Vagina (tissue), 2 donors: ENCODE measurements at places on chromosomes 1 and 21.

DNA sequence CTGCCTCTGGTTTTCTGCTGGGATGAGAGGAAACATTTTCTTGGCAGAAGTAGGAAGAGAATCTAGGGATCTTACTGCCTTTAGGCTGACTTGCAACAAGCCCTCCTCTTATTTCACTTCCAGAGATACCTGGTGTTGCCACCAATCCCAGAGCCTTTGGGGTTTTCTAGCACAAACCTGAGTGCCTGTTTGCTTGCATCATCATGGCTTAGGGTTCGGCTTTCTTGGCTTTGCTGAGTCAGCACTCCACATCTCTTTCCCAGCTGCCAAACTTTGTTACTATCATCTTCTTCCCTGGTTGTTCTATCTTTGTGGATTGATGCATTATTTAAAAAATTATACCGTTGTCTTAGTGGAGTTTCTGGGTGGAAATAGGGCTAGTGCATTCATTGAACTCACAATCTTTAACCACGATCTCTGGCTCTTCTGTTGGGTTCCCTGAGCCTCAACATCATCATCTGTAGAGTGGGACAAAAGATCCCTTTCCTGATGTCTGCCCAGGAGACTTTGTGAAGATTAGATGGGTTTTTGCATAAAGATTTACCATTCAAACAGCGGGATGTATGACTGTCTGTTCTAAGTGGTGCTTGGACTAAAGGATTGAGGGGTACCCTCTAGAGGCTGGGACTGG, 76.6 kb upstream of the SELENON start:
- no peak for DNase-seq

GRCh38 chr1:15231714-15232201, 15.3 kb upstream of the FHAD1 start:
- no peak for DNase-seq

- no peak for DNase-seq
These were observed 3.6 kb downstream of the KCNE2 start for GRCh38 chr21:34367320-34367935.

DNA sequence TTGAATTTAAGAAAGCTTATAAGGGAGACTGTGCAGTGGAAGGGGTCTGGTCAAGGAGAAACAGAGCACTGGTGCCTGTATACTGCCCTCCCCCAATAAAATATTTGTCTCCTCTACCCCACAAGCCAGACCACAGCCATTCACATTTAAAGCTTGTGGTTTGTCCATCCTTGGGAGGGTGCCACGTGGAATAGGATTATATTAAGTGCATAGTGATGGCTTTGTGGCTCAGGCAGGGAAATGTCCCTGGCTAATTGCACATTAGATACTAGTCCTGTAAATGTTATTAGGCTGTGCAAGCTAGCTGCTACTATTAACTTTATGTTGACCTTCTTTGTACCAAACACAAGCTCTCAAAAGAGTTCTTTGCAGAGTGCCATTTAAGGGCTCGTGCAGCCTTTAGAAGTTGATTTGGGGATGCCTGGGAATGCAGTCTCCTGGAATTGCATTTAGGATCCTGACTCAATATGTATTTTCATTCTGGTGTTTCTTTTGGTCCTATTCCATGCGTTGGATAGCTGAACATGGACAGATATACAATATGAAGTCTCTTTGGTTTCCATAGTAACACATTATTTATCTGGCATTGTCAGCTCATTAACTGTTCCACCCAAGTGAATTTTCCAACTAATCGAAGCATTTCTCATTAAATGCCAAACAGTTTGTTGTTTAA, 210.6 kb downstream of the ROR1 start:
- no peak for DNase-seq

DNA sequence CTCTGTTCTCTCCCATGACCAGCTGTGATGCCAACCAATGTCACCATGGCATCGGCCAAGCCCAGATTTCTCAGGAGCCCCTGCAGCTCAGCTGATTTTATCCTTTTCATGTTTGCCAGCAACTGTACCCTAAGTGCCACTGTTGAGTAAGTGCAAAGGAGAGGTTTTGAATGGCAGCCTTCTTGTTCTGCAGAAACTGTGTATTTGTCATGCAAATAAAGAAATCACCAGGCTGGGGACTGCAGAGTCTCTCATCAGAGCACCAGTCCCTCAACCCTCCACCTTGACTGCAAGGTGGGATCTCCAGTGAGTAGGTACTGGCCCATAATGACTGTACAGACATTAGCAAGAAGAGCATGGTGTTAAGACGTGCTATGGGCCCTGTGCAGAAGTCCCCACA, 26.6 kb downstream of the C8B start:
- no peak for DNase-seq

GRCh38 chr1:61241411-61241838, 159.1 kb downstream of the NFIA start:
- no peak for DNase-seq

DNA sequence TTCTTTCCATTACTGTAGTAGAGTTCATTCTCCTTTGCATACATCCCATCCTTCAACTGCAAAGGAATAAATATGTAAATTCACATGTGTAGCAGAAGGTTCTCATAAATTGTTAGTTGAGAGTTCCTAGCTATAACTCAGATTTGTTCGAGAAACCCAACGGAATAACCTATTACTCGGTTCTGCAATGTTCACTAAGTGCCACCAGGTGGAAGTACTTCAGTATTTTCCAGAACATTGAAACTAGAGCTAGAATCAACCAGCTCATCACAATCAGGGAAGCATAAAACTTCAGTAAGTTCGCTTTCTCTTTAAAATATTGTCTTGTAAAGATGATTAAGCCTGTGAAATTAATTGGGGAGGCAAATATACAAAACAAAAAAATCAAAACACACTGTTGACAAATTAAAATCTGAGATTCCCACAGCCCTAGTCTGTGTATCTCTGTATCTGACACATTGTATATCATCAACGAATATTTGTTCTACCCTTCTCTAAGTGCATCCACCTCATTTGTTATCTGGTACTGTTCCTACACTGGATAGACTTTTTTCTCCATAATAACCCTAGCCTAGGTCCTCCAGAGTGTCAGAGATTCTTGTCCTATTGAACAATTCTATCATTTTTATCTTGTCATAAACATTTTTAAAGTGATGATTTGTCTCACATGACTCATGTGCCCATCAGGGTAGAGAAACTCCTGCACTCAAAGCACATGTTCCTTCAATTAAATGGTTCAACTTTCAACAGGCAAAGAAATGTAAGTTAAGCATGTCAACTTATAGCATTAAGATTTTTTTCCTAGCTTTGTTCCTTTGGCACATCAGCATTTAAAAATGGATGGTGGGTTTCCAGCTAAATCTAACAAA, 31.9 kb downstream of the MROH9 start:
- no peak for DNase-seq

- no peak for DNase-seq
These were observed 102.0 kb upstream of the VANGL1 start for GRCh38 chr1:115539736-115540135.

GRCh38 chr1:25095635-25096200, 136.6 kb downstream of the SYF2 start:
- no peak for DNase-seq

- no peak for DNase-seq
These were observed 2.7 kb upstream of the PRKACB start for GRCh38 chr1:84141182-84142003.

- DNase-seq, result no peak
These were observed 56.5 kb upstream of the ADAR start for GRCh38 chr1:154664331-154665002.

DNA sequence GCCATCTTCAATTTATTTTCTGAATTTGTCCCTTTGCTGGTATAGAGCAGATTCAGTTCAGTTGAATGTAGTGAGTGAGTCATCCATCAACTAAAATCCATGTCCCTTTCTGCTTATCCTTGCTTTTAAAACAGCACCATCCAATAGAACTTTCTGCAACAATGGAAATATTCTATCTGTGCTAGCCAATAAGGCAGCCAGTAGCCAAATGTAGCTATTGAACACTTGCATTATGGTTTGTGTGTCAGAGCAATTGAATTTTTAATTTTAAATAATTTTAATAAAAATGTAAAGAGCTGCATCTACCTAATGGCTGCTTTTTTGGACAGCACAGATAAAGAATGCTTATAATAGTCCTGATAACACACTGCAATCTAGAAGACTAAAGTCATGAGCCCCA, at the start of gene GJA9:
Gene GJA9, minus strand, starts transcription at position 101 of the 400 bp plus-strand sequence. CDS start 5,489 bp downstream, outside the sequence.
- no peak for DNase-seq

DNA sequence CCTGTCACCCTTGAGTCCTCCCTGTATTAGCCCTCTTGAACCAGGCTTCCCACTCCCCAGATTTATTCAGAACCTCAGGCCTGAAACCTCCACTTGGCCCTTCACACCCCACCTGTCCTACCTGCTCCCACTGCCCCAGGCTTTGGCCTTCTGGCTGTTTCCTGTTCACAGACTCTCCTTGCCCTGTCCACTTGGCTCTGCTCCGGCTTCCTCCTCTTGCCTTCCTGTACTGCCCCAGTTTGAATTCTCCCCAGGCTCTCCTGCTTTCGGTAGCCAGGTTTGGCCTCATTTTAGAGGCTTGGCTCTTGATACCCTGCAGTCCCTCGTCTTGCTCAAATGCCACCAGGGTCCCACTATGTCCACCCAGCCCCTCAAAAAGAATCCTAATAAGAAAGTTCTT, 385.2 kb downstream of the KCNH1 start:
- DNase-seq, result no peak

- peak; percentile 95 for DNase-seq
These were observed 14.6 kb upstream of the PKP1 start for GRCh38 chr1:201268604-201269151.

GRCh38 chr1:113265196-113265595, 125.1 kb upstream of the MAGI3 start:
- no peak for DNase-seq
